ENCODE measurements at places on chromosomes 3 and 15.

DNA sequence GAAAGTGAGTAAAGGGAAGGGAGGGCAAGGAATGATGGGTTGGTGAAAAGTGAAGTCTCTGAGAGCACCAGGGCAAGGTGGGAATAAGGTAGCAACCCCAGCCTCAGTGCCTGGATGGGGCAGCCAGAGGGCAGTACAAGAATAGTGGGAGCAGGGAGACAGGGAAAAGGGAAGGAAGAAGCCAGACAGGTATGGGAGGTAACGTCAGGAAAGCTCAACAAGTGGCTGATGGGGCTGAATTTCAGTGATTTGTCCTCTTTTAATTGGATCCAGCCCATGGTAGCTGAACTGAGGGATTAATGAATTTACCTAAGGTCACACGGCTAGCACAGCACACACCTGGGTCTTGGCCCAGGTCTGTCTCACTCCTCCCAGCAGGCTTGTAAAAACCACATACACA lies 12.6 kb downstream of the RORA start:
- no peak for DNase-seq

DNA sequence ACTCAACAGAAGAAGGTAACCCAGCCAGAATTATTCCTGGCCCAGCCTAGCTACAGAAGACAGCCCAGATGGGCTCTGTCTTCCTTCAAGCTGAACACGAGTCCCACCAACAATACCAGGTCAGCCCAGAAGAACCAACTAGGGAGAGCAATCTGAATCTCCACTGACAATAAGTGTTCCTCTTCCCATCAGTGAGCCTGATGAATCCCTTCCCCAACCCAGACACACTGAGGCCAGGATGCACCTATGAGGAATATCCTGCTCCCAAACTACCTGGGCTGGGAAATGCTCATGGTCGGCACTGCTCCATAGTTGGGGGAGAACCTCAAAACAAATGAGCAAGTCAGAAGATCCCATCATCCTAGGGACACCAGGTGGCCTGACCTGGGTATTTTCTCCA lies 351.1 kb downstream of the OCA2 start:
- DNase-seq = no peak

GRCh38 chr3:123952844-123953520 lies 8.0 kb downstream of the CCDC14 start:
- DNase-seq = no peak

- DNase-seq = no peak
Measured at GRCh38 chr3:166283840-166284239, 446.6 kb upstream of the BCHE start.

DNA sequence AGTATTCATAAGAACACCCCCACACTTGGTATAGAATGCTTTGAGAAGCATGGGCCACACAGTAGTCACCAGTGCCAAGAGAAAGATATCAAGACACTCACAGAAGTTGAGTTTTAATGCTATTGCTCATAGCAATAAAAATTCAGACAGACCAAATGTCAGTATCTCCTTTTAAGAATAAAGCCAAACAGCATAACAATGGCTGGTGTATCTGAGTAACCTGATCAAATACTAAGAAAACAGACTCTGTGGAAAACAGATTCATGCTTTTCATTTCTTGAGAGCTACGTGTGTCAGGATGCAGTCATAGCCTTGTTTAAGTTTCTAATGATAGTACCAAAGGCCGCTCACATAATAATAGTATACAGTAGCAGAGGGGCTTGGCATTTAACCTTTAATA lies 778.5 kb downstream of the MECOM start:
- DNase-seq = no peak

Measured in HuH-7 (cell line).